ENCODE measurements at places on chromosomes 6 and 20. TPM values are rescaled to one million over a fixed set of nuclear protein-coding genes. Genes with fewer than 3 reads are reported as not detected.

The E2F1 gene
- 4.7 TPM for total RNA-seq

The PLAGL1 gene
- total RNA-seq = 4.9 TPM

The ZNF391 gene
- total RNA-seq = 0.18 TPM

The RHAG gene
- not detected for total RNA-seq

The ECT2L gene
- total RNA-seq = not detected

The MCHR2 gene
- total RNA-seq = not detected

The ELOVL2 gene
- not detected for total RNA-seq

The FOXS1 gene
- total RNA-seq = not detected

The BPIFB1 gene
- not detected for total RNA-seq

The FERMT1 gene
- not detected for total RNA-seq

The LHFPL5 gene
- not detected for total RNA-seq

The FRK gene
- not detected for total RNA-seq

The TFAP2B gene
- not detected for total RNA-seq

Measured in natural killer cell (primary cell).